ENCODE measurements at places on chromosomes 11 and 22. TPM values are rescaled to one million over a fixed set of nuclear protein-coding genes. Genes with fewer than 3 reads are reported as not detected.

The SLC22A25 gene
- total RNA-seq: not detected

The TEX12 gene
- total RNA-seq: 0.25 TPM

The SMC1B gene
- total RNA-seq: not detected

The FOLR1 gene
- total RNA-seq: not detected

The SYT13 gene
- total RNA-seq: not detected

The UBE2L6 gene
- total RNA-seq: 104 TPM

The SLC6A5 gene
- total RNA-seq: not detected

The CST6 gene
- 0.25 TPM for total RNA-seq

The RCOR2 gene
- 0.07 TPM for total RNA-seq

The CDC45 gene
- total RNA-seq: 43.0 TPM

The EFCAB6 gene
- total RNA-seq: under 0.01 TPM

The SCUBE2 gene
- total RNA-seq: 0.33 TPM

The CEND1 gene
- total RNA-seq: 0.20 TPM

The VPREB3 gene
- total RNA-seq: not detected

The APOBEC3F gene
- 10.6 TPM for total RNA-seq

The P2RY6 gene
- total RNA-seq: 0.44 TPM

The NNMT gene
- total RNA-seq: 168 TPM

The AGBL2 gene
- total RNA-seq: not detected

The SYT8 gene
- not detected for total RNA-seq

The CNIH2 gene
- total RNA-seq: not detected

The GGTLC2 gene
- not detected for total RNA-seq

The PIWIL4 gene
- total RNA-seq: 0.20 TPM

The TRIM29 gene
- 0.20 TPM for total RNA-seq

The MRGPRE gene
- total RNA-seq: not detected

The ANKK1 gene
- 0.05 TPM for total RNA-seq

The UPK3A gene
- not detected for total RNA-seq

The PGA5 gene
- total RNA-seq: not detected

The RFPL3 gene
- total RNA-seq: not detected

The PTH gene
- not detected for total RNA-seq

The OVCH2 gene
- not detected for total RNA-seq

The MMP8 gene
- not detected for total RNA-seq

The GTSE1 gene
- 21.9 TPM for total RNA-seq

The SMIM35 gene
- not detected for total RNA-seq

The OR8G5 gene
- total RNA-seq: not detected

The OR52R1 gene
- not detected for total RNA-seq

The MED19 gene
- 20.9 TPM for total RNA-seq

The PRODH gene
- not detected for total RNA-seq

The ZNF214 gene
- total RNA-seq: not detected

The RAB39A gene
- 0.60 TPM for total RNA-seq

The OR5P2 gene
- not detected for total RNA-seq

The PATE2 gene
- total RNA-seq: not detected

The SCT gene
- not detected for total RNA-seq

The TMEM109 gene
- total RNA-seq: 201 TPM

The C22orf15 gene
- total RNA-seq: not detected

The CABP4 gene
- total RNA-seq: 3.9 TPM

The MPPED1 gene
- not detected for total RNA-seq

The TPBGL gene
- total RNA-seq: not detected

The BATF2 gene
- 4.4 TPM for total RNA-seq

The MOGAT2 gene
- total RNA-seq: not detected

The SAA4 gene
- total RNA-seq: not detected

The PGAP2 gene
- total RNA-seq: 10.3 TPM

The THRSP gene
- not detected for total RNA-seq

The GSTT2B gene
- total RNA-seq: 11.7 TPM

The CDHR5 gene
- not detected for total RNA-seq

The LMF2 gene
- total RNA-seq: 88.4 TPM

Measured in mammary microvascular endothelial cell (primary cell).